ENCODE measurements at places on chromosomes 1 and 21. TPM values are rescaled to one million over a fixed set of nuclear protein-coding genes. Genes with fewer than 3 reads are reported as not detected.

ADAM30 gene
- total RNA-seq, result not detected

CHIA gene
- not detected for total RNA-seq

FYB2 gene
- not detected for total RNA-seq

PGLYRP4 gene
- total RNA-seq, result 4.0 TPM

NID1 gene
- 3.1 TPM for total RNA-seq

SLC45A1 gene
- total RNA-seq, result not detected
